ENCODE measurements at places on chromosomes 3 and 15.
A peak's percentile ranks its signal among the peaks of the same experiment; 100 is the strongest.

DNA sequence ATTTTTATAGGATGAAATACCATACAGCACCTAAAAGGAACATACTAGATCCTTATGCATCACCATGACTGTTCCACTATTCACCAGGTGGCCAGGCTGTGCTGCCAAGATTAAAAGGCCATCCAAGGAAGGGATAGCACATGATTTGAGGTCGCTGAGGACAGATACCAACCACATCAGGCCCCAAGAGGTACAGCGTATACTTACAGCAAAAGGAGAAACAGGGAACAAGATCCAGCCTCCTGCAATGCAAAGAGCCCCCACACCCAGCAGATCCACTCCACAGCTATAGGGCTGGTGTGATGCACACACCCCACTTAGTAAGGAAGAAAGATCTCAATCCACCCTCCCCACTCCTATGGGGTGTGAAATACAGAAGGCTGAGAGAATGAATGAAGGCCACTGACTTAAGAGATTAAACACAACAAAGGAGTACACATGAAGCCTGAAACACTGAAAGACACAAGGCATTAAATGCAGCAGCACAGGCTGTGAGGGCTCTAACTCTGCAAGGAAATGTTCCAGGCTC lies 32.0 kb upstream of the ZNF445 start:
- no peak for DNase-seq

GRCh38 chr15:73617913-73618312 lies 15.3 kb downstream of the NPTN start:
- DNase-seq: no peak

DNA sequence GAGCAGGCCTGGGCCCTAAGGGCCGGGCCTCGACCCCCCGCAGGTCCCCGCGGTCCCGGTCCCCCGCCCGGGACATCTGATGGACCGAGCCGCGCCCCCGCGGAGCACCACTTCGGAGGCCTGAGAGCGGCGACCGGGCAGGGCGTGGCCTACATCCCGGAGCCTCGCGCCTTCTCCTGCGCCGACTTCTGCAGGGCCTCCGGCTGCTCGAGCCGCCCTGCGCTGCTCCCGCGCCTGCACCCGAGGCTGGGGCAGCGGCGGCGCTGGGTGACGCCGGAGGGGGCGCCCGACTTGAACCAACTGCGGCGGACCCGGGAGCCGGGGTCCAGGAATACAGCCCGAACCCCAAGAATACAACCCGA lies 14.9 kb upstream of the GP9 start:
- DNase-seq: no peak

DNA sequence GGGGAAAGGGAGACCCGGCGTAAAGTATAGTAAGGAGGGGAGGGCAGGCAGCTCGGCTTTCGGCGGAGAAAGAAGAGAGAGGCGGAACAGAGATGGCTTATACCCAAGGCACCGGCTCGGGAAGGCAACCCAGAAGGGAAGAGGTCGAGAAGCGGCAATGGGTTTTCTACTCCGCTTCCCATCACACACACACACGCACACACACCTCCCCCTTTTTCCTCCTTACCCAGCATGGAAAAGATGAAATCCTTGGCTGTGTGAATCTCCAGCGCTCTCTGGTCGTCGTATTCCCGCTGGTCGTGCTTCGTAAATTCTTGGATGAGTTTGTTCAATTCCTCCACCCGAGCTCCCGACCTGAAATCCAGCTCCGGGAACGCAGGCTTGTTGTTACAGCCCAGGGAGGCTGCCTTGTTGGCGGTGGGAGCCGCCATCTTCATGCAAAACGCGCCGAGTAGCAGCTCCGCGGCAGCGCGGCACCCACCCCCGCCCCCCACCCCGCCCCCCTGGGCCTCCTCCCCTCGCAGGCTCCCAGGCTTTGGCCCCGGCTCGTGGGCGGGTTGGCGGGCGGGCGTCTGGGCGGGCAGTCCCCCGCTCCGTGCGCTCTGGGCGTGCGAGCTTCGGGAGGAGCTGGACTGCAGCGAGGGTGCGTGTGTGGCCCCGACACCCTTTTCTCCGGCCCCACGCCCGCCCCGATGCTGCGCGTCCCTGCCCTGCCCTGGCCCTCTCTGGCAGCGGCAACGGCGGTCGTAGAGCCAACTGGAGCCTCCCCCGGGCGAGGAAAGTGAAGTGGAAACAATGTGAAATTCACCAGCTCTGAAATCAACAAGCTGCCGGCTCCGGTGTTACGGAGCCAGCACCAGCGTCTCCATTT lies at the start of gene MB21D2:
Gene MB21D2, minus strand, starts transcription at position 453 of the 871 bp plus-strand sequence. Its CDS starts 16 bp downstream, at position 437.
- DNase-seq: peak; percentile 73

DNA sequence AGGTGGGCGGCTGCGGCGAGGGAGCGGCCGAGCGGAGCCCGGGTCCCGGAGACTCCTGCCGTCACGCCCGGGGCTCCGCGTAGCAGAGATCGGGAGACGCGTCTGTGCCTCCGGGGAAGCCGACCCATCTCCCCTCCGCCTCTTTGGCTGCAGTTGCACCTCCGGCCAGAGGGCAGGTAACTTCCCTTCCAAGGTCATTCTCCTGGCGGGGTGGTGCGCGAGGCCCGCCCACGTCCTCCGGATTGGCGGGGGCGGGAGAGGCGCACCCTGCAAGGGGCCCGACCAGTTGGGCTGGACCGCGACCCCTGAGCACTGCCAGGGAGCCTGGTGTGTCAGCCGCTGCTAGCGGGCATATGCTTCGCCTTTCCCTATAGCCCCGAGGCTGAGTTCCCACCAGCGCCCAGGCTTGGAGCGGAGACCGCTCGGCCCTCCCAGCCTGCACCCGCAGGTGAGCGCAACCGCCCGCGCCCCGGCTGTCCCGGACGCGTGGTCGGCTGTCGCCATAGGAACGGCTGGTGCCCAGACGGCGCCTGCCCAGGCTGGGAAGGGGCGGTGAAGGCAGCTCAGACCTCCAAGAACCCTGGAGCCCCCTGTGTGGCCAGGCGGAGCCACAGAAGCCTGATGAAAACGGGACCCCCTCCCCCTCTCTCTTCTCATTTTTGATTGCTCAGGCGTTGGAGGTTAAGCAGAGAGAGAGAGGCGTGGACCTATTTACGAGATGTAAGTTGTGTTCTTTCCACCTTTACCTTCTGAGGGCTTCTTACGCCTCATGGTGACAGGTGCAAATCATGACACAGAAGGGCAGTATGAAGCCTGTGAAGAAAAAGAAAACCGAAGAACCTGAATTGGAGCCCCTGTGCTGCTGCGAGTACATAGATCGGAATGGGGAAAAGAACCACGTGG lies 453 bp downstream of the ZDHHC23 start:
- no peak for DNase-seq

DNA sequence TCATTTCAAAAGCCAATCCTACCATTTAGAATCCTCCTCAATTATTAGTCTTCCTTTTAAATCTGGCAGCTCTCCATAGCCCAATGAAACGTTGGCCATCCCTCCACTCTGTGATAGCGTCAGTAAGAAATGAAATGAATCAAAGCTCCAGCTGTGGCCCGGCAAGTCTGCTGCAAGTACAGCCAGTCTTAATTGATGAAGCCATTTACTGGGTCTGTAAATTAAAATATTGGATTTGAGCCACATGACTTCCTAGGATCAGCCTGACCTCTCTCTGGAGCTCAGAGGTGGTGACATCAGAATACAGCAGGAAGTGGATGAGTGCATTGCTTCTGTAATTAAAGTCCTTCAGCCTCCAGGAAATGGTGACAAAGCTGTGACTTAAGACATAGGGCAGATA lies 347.0 kb upstream of the LMCD1 start:
- DNase-seq: no peak

- no peak for DNase-seq
Observed at GRCh38 chr15:39588531-39589192, 7.8 kb downstream of the THBS1 start.

DNA sequence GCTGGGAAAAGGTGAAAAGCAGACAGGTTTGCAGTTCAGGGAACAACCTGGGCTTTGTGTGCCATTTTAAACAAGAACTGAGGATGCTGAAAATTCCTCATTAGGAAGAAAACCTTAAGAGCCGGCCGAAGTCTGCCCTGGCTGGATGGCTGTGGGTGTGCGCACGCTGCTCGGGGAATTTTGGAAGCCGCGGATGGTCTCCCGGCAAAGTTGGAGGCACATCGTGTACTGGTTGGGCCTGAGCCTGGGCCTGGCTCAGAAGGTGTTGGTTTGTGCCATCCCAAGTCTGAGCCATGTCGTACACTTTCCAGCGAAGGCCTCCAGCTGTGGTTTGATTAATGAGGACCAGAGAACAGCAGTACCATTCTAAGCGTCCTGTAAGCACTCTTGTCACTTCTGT lies 188.2 kb downstream of the ATP10A start:
- no peak for DNase-seq

DNA sequence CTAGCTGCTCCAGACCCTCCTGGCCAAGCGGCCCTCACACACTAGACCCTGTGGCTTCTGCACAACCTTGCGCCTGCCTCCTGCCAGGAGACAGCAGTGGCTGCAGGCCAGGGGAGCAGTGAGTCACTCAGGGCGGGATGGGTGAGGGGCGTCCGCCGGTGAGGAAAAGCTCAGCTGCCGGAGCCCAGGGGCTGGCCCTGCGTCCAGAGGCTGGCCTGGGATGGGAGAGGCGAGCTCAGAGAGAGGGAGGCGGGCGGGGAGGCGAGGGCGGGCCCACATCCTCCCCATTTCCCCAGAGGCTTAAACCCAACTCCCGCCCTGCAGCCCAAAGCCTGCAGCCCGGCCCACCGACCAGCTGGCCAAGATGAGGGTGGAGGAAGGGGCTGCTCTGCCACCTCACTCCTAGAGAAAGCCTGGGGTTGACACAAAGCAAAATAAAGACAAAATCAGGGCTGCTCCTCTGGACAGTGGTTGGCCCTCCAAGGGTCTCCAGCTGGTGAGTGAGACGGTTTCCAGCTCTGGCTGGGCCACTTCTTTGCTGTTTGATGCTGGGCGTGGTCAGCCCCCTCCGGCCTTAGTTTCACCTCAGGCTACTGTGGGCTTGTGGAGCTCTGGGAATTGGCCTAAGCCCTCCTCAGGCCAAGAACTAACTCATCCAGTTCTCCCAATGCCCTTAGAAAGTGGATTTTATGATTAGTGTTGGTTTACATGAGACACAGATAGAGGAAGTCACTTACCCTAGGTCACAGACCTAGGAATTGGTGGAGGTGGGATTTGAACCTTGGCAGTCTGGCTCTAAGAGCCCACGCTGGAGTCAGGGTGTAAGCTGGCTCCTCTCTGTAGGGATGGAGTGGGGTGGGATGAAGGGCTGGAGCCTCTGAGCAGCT lies 50.6 kb downstream of the IQSEC1 start:
- no peak for DNase-seq

DNA sequence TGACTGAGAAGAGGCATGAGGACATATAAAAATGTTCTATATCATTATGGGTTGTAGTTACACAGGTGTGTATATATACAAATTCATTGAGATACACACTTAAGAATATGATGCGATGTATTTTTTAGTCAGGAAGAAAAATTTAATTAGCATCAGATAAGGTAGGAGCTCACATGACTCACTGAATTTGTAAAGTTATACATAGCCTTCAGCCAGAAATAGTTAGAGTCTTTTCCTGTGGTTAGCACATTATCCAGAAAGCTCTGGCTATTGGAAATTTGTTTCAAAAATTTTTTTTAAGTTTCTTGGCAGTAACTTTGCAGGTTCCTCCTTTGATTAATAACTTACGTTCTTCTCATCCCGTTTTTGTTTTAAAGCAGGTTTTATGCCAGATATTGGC lies 88.6 kb downstream of the STT3B start:
- no peak for DNase-seq

DNA sequence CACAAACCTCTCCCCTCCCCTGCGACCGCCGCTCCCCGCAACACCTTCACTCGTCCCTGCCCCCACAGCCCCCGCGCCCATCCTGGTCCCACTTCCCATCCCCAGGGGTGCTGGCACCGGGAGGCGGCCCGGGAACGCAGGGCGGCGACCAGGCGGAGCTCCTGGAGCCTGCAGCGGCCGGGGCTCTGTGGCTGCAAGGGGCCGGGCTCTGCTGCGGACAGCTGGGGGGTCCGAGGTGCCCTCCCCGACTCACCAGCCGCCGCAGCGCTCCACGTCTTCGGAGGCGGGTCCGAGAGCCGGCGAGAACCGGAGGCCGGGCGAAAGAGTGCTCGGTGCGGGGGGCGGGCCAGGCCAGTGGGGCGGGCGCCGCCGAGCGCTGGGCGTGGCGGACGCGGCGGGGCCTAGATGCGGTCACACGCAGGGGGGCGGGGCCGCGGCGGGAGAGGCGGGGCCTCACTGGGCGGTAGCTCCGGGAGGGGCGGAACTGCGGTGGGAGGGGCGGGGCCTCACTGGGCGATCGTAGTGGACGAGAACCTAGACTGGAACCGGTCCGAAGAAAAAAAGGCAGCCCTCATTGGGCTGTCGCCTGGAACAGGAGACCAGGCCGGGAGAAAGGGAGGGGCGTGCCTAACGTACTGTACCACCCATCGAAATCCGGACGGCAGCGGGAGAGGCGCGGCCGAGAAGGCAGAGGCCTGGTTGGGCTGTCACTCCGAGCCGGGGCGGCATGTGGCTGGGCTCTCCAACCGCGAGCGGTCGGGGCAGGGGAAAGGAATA lies at the start of gene ANO10:
Gene ANO10, minus strand, starts transcription at position 356 of the 777 bp plus-strand sequence. CDS start 16,159 bp downstream, outside the sequence.
- peak; percentile 98 for DNase-seq

DNA sequence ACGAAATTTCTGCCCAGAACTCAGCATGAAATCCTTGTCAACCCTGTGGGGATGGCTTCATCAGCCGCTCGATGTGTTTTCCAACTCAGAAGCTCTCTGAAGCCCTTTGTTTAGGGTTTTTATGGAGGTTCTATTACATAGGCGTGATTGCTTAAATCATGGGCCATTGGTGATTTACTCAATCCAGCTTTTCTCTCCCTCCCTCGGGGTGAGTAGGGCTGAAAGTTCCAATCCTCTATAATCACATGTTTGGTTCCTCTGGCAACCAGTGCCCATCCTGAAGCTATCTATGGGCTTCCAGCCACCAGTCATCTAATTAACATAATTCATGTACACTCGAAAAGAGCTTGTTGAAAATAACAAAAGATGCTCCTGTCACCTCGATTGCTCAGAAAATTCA lies 51.6 kb downstream of the GATM start:
- no peak for DNase-seq

DNA sequence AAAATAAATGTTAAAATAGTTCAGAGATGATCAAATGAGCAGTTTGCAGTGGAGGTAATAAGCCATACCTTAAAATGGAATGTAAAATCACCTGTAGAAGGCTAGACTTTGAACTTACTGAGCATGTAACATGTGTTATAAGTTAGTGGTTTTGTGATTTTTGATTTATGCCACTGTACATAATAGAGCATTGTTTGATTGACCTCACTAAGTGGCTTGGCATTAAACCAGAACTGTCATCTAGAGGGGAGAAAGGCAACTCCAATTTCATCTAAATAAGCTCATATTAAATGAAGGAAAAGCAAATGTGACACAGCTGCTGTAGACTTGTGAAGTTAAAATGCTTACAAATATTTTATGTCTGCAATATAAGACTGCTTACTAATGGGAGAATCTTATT lies 387.9 kb downstream of the ZIC1 start:
- DNase-seq: peak; percentile 30

DNA sequence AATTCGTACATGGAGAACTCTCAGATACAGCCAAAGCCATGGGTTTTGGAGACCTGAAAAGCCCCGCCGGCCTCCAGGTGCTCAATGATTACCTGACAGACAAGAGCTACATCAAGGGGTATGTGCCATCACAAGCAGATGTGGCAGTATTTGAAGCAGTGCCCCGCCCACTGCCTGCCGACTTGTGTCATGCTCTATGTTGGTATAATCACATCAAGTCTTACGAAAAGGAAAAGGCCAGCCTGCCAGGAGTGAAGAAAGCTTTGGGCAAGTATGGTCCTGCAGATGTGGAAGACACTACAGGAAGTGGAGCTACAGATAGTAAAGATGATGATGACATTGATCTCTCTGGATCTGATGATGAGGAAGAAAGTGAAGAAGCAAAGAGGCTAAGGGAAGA lies 23.5 kb downstream of the MYO5A start:
- DNase-seq: no peak
